Stimulated activated CD4-positive, alpha-beta T cell treated with anti-CD3 and anti-CD28 coated beads, Interleukin-1b, Interleukin-23, amount 100 ng/mL, for 48 hours (primary cell): ENCODE measurements at places on chromosomes 16 and 17.

- peak; percentile 37 for DNase-seq
Observed at GRCh38 chr16:68367030-68367429, 56.2 kb downstream of the PRMT7 start.

DNA sequence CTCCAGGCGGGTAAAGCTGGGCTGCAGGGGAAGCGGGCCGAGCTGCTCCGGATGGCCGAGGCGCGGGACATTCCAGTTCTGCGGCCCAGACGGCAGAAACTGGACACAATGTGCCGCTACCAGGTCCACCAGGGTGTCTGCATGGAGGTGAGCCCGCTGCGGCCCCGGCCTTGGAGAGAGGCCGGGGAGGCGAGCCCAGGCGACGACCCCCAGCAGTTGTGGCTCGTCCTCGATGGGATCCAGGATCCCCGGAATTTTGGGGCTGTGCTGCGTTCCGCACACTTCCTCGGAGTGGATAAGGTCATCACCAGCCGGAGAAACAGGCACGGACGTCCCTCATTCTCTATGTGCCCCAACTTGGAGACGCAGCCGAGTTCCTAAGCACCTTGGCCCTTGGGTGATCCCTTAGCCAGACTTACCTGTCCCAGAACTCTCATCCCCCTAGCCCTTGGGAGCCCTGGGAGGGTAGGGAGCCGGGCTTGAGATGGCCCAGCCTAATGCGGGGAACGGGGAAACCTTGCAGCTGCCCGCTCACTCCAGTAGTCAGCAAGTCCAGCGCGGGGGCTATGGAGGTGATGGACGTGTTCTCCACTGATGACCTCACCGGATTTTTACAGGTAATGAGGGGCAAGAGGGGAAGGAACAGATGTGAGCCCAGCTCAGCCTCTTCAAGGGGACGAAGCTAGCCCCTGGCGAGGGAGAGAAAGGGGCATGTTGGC lies 806 bp downstream of the MRM1 start:
- DNase-seq = no peak

DNA sequence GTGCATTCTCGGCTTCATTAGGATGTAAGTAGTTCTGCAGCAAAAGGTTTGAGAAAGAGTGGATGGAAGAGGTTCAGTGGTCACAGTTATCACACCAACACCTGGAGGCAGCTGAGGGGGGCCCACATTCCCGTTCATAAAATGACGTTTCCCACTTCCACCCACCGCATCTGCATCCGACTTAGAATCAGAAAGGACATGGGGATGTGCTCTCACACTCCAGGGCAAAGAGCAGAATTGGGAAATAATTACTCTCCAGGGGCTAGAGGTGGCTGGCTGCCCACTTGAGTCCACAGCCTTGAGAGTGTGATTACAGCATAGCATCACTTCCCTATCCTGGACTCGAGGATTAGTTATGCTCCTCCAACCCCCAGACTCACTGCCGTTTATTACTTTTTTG lies 122.0 kb downstream of the CPPED1 start:
- no peak for DNase-seq

- DNase-seq = peak; percentile 50
Observed at GRCh38 chr17:17729620-17730249, 48.5 kb downstream of the RAI1 start.

DNA sequence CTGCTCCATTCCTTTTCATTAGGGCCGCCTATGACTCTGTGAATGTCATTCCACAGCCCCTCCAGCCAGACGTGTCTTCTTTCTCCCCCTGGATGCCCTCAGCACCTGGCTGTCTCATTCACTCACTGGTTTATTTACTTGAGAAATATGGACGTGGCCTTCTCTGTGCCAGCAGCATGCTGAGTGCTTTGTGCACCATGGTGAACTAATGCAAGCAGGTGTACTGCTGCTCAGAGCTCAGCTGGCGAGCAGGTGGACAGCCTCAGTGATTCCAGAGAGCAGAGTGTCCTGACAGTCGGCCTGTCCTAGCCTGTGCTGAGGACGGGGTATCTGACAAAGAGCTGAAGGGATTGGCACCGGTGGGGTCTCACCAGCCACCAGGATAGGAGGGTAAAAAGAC lies 96.7 kb downstream of the GNAO1 start:
- DNase-seq = no peak

DNA sequence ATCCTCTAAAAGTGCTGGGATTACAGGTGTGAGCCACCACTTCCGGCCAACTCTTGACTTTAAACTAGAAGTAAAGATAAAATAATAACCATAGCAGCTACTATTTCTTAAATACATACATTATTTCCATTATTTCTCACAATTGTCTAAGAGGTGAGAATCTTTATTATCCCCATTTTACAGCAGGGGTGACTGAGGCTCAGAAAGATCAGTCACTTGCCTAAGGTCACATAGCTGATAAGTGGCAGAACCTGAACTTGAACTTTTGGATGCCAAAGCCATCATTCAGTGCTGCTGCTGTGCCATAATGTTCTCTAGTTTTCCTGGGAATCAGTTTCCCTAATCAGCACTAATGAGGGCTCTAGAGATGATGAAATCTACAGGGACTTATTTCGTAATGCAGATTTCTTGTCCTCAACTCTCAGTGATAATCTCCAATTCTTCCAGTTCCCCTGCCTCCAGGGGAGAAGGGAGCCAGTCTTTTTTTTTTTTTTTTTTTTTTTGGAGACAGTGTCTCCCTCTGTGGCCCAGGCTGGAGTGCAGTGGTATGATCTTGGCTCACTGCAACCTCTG lies 25.2 kb upstream of the GPRC5B start:
- DNase-seq = no peak

GRCh38 chr17:4544135-4544950 lies 10.8 kb downstream of the MYBBP1A start:
- DNase-seq = no peak

DNA sequence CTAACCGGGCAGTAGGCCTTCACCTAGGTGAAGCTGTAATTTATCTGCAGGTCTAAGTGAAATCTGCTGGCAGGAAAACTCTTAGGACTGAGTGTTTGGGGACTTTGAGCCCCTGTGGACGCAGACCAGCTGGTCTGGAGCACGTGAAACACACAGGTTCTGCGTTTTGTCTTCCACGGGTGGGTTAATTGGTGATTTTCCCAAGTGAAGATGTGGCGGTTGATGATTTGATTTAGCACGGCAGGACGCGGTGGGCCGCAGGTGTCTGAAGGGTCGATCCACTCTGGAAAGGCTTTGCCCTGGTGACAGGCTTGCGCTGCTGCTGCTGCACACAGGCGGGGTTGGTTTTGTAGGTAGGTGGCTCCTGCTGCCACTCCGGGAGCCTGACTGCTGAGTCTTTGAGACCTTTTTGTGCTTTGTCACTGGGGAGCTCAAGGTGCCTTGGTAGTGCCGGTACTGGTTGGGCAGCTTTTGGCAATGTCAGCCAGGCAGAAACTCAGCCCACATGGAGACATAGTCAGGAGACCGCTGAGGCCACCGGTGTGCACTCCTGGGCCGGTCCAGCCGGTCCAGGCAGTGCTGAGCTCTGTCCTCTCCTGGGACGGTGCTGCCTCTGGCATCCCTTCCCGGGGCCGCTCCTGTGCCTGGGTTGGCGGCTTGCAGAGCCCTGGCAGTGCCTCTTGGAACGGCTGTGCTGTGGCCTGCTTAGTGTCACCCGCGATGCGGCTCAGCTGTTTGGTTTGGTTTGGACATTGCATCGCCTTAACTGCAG lies 2.3 kb downstream of the BAIAP2 start:
- no peak for DNase-seq

- DNase-seq = peak; percentile 68
Observed at GRCh38 chr17:69235338-69236058, 6.9 kb upstream of the ABCA10 start.
